Type B pancreatic cell (in vitro differentiated cells): ENCODE measurements at places on chromosomes 13 and 19. TPM values are rescaled to one million over a fixed set of nuclear protein-coding genes. Genes with fewer than 3 reads are reported as not detected.

- H3K27ac ChIP-seq, result no peak overlapping the region
- H3K4me1 ChIP-seq, result no peaks in the 10 kb centered on the region
- no peak for DNase-seq
- H3K4me3 ChIP-seq, result no peak overlapping the region
- peaks cover 16% of the 10 kb centered on the region for H3K36me3 ChIP-seq
- H3K27me3 ChIP-seq, result no peaks in the 10 kb centered on the region
Observed at GRCh38 chr19:5205937-5206750, 134.5 kb downstream of the PTPRS start.

GRCh38 chr19:34972163-34972705, 8.2 kb upstream of the ZNF792 start:
- no peaks in the 10 kb centered on the region for H3K36me3 ChIP-seq
- H3K4me3 ChIP-seq, result no peak overlapping the region
- peaks cover 10% of the 10 kb centered on the region for H3K27me3 ChIP-seq

GRCh38 chr19:15331419-15332310, 674 bp downstream of the BRD4 start:
- peak overlapping the region; percentile 97 for H3K27ac ChIP-seq
- H3K36me3 ChIP-seq, result peaks cover 10% of the 10 kb centered on the region
- no peak for DNase-seq
- peak overlapping the region; percentile 99 for H3K4me3 ChIP-seq
- peaks cover 38% of the 10 kb centered on the region for H3K4me1 ChIP-seq

DNA sequence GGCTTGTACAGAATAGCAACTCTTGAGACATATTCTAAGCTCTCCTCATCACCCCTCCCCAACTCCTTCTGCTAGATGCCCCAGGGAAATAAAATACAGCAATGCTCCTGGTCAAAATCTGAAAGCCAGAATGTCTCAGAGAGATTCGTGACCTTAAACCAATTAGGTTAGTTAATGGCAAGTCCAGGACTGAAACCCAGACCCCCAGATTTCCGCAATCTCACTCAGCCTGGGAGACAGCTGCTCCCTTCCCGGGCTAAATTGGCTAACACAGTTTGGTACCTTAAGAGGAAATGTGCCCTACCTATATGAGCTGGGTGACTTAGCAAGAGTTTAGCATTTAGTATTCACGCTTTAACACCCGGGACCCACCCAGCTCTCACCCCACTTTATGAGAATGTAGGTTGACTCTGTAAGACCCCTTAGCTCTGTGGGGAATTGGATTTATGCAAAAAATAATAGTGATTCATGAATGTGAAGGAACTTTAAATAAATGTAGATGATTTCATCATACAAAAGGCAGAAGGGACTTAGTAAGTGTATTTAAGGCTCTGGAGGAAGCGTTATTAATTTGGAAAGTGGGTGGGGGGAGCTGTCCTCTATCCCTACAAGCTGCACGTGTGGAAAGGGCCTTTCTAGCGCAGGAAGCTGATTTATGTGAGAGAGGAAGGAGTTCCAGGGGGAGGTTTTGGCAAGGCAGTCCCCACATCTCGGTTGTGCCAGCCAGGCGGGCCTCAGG, 1.1 kb downstream of the DLEU7 start:
- peaks cover 43% of the 10 kb centered on the region for H3K27me3 ChIP-seq
- DNase-seq, result no peak
- peak overlapping the region; percentile 84 for H3K4me3 ChIP-seq
- peaks cover 27% of the 10 kb centered on the region for H3K4me1 ChIP-seq

The RASGRP4 gene
- not detected in 2 replicates for total RNA-seq

The LRRC8E gene
- total RNA-seq, result 4.3 and 7.4 TPM in 2 replicates

DNA sequence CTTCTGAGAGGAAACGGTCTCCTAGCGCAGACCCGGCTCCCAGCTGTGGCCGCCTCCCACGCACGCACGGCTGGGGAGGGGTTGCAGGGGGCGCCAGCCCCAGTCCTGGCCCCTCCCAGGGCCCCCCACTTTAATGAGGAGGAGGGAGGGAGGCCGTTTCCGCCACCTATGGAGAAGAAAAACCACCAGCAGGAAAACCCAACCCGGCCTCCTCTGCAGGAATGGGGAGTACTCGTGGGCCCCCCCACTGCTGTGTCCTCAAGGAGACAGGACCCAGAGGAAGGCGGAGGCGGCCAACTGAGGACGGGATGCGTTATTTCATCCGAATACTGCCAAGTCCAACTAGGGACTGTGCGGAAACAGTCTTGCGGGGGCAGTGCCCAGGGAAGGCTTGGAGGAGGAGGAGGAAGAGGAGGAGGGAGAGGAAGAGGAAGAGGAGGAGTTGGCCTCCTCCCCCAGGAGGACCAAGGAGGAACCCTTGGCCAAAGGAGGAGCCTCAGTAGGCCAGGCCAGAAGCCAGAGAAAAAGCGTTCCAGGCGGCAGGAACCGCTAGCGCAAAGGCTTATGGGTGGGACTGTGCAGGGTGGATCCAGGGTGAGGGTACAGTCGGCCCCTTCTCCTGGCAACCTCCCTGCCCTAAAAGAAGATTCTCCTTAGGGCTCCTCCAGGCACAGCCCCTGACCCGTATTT, 3.9 kb upstream of the SSBP4 start:
- peak overlapping the region; percentile 67 for H3K4me3 ChIP-seq
- peak overlapping the region; percentile 86 for H3K27ac ChIP-seq
- H3K36me3 ChIP-seq, result no peaks in the 10 kb centered on the region
- H3K4me1 ChIP-seq, result peaks cover 35% of the 10 kb centered on the region
- DNase-seq, result no peak
- H3K27me3 ChIP-seq, result peaks cover 4% of the 10 kb centered on the region

The CLEC17A gene
- not detected in 2 replicates for total RNA-seq

DNA sequence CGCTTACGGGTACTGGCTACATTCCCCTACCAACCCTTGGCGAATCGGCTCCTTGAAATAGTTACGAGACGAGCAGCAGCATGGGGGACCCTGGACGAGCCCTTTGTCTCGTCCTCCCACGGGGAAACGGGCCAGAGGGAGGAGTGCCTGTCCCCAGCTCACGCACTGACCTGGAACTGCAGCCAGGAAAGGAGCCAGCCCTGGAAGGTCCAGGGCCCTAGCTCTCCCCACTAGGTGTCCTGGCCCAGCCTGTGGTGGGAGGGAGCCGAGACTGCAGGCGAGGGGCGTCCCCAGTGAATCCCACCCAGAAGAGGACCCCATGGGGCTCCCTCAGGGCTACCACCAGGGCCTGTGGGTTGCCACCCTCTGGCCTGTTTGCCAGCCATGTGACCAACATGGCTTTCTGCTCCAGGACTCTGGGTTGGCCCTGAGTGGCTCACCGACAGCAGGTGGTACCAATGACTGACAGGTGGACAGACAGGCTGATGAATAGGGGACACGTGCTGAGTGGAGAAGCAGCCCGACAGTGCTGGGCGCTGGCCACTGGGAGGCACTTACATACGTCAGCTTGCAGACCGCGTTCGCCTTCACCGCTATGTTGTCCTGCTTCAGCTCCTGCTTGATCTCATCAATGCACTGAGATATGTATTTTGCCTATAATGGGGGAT, 13.2 kb downstream of the AP3D1 start:
- no peaks in the 10 kb centered on the region for H3K27me3 ChIP-seq
- H3K4me3 ChIP-seq, result no peak overlapping the region
- no peak overlapping the region for H3K27ac ChIP-seq
- H3K36me3 ChIP-seq, result peaks cover 8% of the 10 kb centered on the region

- no peaks in the 10 kb centered on the region for H3K27me3 ChIP-seq
- H3K27ac ChIP-seq, result no peak overlapping the region
- no peaks in the 10 kb centered on the region for H3K4me1 ChIP-seq
- H3K4me3 ChIP-seq, result no peak overlapping the region
Observed at GRCh38 chr13:61908906-61909615, 493.4 kb upstream of the PCDH20 start.

The CCDC8 gene
- total RNA-seq, result 22.1 and 29.3 TPM in 2 replicates

The GRIK5 gene
- total RNA-seq, result 1.8 and 5.8 TPM in 2 replicates

The ZGLP1 gene
- total RNA-seq, result 5.5 and 17.0 TPM in 2 replicates

DNA sequence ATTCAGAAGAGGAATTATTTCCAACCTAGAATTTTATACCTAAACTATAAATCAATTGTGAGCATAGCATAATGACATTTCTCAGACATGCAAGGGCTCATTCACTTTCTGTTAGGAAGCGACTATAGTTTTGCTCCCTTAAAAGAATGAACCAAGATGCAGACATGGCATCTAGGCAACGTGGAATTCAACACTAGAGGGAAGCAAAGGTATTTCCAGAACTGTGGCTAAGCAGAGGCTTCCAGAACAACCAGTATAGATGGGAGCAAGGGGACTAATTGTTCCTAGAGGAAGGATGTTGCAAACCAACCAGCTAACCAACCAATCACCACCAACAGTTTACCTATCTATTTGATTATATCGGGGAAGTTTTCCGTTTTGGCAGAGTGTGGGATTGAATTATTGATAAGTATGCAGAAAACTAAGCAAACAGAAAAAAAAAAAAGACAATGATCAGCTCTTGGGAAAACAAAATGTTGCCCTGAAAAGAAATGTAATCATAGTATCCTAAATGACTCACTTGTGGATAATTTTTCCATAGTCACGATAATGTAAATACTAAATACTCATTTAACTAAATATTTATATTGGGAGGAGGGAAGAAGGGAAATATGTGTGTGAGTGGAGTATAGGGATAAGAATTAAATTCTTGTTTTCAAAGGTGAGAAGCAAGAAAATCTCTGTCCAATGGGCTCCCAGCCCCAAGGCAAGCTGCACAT, 21.1 kb downstream of the ARL11 start:
- H3K36me3 ChIP-seq, result no peaks in the 10 kb centered on the region
- H3K4me3 ChIP-seq, result no peak overlapping the region
- peaks cover 4% of the 10 kb centered on the region for H3K4me1 ChIP-seq
- H3K27me3 ChIP-seq, result no peaks in the 10 kb centered on the region
- DNase-seq, result no peak

- H3K27me3 ChIP-seq, result no peaks in the 10 kb centered on the region
- peak; percentile 60 for DNase-seq
- no peak overlapping the region for H3K27ac ChIP-seq
- H3K36me3 ChIP-seq, result no peaks in the 10 kb centered on the region
- peaks cover 34% of the 10 kb centered on the region for H3K4me1 ChIP-seq
Observed at GRCh38 chr19:35776102-35776788, 881 bp downstream of the ARHGAP33 start.

GRCh38 chr19:8213827-8214672, 4.9 kb downstream of the CERS4 start:
- peak overlapping the region; percentile 24 for H3K27ac ChIP-seq
- no peaks in the 10 kb centered on the region for H3K27me3 ChIP-seq
- H3K4me1 ChIP-seq, result peaks cover 22% of the 10 kb centered on the region
- no peak for DNase-seq
- peaks cover 14% of the 10 kb centered on the region for H3K36me3 ChIP-seq
